ENCODE measurements at places on chromosomes 3 and 15.

- no peak for DNase-seq
Observed at GRCh38 chr3:33799202-33799551, 747 bp downstream of the PDCD6IP start.

GRCh38 chr15:101651554-101652097, 555 bp downstream of the TM2D3 start:
- DNase-seq, result no peak

GRCh38 chr3:177193688-177194268, 3.5 kb downstream of the TBL1XR1 start:
- DNase-seq, result no peak

DNA sequence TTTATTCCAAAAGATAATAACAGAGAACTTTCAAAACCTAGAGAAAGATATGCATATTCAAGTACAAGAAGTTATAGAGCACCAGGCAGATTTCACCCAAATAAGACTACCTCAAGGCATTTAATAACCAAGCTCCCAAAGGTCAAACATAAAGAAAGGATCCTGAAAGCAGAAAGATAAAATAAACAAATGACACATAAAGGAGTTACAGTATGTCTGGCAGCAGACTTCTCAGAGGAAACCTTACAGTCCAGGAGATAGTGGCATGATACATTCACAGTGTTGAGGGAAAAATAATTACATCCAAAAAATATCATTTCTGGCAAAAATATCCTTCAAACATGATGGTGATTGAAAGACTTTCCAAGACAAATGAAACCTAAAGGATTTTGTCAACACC, 185.8 kb upstream of the POU1F1 start:
- DNase-seq, result no peak

GRCh38 chr3:118167571-118167970, 867.1 kb downstream of the IGSF11 start:
- DNase-seq, result no peak

DNA sequence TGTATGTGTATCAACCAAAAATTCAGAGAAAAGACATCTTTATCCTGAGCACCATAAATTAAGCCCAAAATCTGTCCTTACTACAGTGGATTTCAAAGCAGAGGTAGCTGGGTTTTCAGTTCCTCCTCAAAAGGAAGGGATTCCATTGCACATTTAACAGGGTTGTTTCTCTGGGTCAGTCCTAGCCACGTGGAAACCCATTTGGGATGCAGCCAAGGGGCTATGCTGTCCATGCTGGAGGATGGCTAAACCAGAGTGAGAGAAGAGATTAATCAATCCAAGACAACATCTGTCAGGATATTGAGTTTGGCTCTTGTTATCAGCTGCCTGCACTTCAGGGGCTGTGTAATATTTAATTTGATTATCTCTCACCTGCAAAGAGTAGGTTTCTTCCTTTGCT, 28.1 kb downstream of the LSAMP start:
- no peak for DNase-seq

- DNase-seq, result no peak
Observed at GRCh38 chr3:32758375-32758753, 59.4 kb upstream of the TRIM71 start.
